ENCODE measurements at places on chromosomes 12 and 14. TPM values are rescaled to one million over a fixed set of nuclear protein-coding genes. Genes with fewer than 3 reads are reported as not detected.

DNA sequence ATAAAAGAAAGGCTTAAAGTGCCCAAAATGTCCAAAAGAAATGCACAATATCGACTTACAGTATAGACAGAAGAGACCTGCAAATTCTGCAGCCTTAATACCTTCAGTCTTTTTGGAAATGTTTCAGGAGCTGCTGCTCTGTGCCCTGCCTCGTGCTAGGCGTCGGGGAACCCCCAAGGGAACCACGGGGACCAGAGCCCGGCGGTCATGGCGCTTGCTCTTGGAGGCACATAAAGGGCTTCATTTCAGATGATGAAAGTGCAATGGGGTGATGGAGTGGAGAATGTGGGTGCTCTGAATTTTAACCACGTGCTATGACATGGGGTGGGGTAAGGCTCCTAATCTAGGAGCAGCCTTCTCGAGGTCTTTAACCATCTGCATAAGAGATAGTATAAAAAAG lies 14.8 kb upstream of the AACS start:
- H3K4me3 ChIP-seq = no peak overlapping the region
- peaks cover 3% of the 10 kb centered on the region for H3K4me1 ChIP-seq
- H3K27me3 ChIP-seq = no peaks in the 10 kb centered on the region
- H3K27ac ChIP-seq = no peak overlapping the region

GRCh38 chr12:76313299-76313698 lies 34.9 kb downstream of the BBS10 start:
- no peaks in the 10 kb centered on the region for H3K27me3 ChIP-seq
- DNase-seq = no peak
- H3K4me3 ChIP-seq = no peak overlapping the region
- H3K36me3 ChIP-seq = no peaks in the 10 kb centered on the region
- H3K4me1 ChIP-seq = no peaks in the 10 kb centered on the region

DNA sequence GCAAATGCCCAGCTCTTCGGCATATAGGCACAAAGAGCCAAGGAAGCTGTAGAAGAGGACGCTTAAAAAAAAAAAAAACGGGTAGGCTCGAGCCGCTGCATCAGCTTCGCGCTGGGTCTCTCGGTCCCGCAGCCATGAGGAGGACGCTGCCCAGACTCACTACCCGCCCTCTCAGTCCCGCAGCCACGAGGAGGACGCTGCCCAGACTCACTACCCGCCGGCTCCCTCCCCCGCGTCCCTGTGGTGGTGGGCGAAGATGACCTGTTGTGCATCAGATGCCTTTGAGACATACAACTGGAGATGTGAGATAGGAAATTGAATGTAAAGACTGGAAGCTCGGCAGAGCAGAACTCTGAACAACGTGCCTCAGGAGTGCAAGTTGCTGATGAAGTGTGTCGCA lies 11.4 kb upstream of the SPSB2 start:
- H3K27ac ChIP-seq = no peak overlapping the region
- peaks cover 19% of the 10 kb centered on the region for H3K36me3 ChIP-seq
- H3K4me1 ChIP-seq = no peaks in the 10 kb centered on the region
- no peak for DNase-seq
- H3K27me3 ChIP-seq = no peaks in the 10 kb centered on the region
- no peak overlapping the region for H3K4me3 ChIP-seq

- no peaks in the 10 kb centered on the region for H3K4me1 ChIP-seq
- H3K36me3 ChIP-seq = no peaks in the 10 kb centered on the region
- no peaks in the 10 kb centered on the region for H3K27me3 ChIP-seq
- no peak overlapping the region for H3K27ac ChIP-seq
- no peak for DNase-seq
- no peak overlapping the region for H3K4me3 ChIP-seq
Measured at GRCh38 chr12:128864516-128865186, 11.4 kb downstream of the GLT1D1 start.

DNA sequence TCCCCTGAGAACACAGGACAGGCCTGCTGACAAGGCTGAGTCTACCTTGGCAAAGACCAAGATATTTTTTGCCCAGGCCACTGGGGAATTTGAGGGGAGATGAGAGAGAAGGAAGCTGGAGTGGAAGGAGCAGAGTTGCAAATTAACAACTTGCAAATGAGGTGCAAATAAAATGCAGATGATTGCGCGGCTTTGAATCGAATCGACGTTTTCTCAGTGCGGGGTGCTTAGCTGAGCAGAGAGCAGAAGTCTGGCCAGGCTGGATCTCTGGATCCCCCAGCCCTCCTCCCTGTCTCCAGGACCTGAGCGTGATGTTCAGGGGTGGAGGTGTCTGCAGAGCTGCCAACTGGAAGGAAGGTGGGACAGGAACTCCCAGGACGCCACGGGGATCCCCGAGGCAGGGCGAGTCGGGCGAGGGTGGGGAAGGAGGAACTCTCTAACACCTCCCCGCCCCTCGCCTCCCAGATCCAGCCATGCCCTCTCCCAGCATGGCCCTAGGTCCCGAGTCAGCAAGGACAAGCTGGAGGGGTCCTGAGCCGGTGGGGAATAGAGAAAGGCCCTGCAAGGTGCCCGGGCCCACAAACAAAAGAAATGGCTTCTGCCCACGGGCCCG lies 527 bp upstream of the CARMIL3 start:
- peaks cover 29% of the 10 kb centered on the region for H3K27me3 ChIP-seq
- peak overlapping the region; percentile 43 for H3K4me3 ChIP-seq
- peaks cover 14% of the 10 kb centered on the region for H3K4me1 ChIP-seq
- no peaks in the 10 kb centered on the region for H3K36me3 ChIP-seq
- DNase-seq = no peak
- H3K27ac ChIP-seq = no peak overlapping the region

Gene RAP1B
- polyA plus RNA-seq = 122 TPM

Gene RDH5
- polyA plus RNA-seq = 10.0 TPM

Gene KRT83
- not detected for polyA plus RNA-seq
